Effector CD8-positive, alpha-beta T cell (primary cell): ENCODE measurements at places on chromosomes 11 and 22.

DNA sequence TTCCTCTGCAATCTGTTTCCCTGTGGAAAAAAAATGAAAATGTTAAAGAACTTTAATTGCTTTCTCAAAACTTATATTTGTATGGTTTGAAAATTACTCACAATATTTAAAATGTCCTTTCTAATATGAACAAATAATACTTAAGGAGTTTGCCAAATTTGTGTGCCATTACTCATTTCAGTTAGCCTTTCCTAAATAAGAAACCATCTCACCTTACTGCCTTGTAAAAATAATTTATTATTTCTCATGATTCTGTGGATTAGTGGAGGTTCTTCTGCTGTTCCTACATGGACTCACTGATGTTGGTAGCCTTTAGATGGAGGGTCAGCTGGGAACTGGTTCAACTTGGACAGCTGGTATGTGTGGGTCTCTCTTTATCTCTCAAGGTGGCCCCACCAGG is 428.6 kb downstream of the CNTN5 start:
- no peak for DNase-seq

DNA sequence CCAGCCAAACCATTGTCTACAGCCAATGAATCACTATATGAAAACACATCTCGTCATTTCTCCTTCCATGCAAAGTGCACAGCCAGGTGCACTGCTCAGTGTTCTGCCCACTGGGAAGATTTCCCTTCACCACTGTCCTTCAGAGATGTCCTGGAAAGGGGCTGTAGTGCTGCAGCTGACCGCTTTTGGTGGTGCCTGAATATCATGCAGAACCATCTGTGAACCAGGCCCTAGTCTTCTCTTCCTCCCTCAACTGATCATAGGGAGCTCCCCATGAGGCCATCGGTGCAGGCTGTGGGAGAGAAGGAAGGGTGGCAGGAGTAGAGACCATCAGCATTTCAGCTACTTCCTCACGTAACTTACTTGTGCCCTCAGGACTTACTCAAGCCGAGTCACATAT is 70.2 kb downstream of the GAB4 start:
- no peak for DNase-seq

GRCh38 chr22:21589396-21589795 is 21.9 kb downstream of the UBE2L3 start:
- no peak for DNase-seq

DNA sequence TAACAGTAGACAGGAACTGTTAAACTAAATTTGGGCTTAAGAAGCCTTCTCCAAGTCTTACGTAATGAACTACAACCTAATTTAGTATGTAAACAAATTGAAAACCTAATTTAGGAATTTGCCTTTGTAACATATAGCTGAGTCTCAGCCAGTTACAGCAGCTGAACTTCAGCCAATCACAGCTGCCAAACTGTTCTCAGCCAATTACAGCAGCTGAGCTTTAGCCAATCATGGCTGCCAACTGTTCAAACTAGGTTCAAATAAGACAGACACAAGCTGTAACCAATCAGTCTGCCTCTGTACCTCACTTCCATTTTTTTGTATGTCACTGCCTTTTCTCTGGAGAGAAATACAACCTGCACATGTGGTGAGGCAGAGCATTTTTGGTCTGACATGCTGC is 95.0 kb upstream of the CD44 start:
- no peak for DNase-seq

DNA sequence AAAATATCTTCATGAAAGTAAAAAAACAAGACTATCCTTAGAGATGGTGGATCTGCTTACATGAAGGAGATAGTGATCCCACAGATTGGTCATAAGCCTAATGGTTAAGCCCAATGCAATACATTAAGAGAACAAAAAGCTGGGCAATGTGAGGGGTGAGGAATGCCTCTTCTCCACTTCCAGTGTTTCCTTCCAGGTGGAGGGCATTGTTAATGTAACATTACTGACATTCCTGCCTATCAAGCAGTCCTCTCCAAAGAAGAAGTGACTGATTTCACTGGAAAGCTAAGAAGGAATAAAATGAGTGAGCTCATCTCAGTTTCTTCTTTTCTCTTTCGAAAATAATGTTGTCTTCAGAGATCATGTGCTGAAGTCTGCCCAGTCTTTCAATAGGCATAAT is 207.8 kb downstream of the RAB38 start:
- no peak for DNase-seq
